ENCODE measurements at places on chromosomes 1 and 21.

DNA sequence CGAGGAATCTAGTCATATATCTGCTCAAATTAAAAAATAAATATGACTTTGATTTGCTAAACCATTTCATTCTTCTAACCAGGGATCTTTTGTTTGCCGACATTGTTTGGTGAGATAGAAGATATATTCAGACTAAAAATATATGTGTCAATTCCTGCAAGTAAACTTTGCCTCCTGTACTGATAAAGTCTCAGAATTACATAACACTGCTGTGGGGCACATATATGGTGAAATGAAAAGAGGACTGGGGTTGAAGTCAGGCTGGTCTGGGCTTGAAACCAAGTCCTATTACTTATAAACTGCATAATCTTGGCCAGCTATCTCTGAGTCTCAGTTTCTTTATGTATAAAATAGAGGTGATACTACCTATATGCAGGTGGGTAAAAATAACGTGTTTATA is 9.8 kb downstream of the SCMH1 start:
- no peak for DNase-seq

DNA sequence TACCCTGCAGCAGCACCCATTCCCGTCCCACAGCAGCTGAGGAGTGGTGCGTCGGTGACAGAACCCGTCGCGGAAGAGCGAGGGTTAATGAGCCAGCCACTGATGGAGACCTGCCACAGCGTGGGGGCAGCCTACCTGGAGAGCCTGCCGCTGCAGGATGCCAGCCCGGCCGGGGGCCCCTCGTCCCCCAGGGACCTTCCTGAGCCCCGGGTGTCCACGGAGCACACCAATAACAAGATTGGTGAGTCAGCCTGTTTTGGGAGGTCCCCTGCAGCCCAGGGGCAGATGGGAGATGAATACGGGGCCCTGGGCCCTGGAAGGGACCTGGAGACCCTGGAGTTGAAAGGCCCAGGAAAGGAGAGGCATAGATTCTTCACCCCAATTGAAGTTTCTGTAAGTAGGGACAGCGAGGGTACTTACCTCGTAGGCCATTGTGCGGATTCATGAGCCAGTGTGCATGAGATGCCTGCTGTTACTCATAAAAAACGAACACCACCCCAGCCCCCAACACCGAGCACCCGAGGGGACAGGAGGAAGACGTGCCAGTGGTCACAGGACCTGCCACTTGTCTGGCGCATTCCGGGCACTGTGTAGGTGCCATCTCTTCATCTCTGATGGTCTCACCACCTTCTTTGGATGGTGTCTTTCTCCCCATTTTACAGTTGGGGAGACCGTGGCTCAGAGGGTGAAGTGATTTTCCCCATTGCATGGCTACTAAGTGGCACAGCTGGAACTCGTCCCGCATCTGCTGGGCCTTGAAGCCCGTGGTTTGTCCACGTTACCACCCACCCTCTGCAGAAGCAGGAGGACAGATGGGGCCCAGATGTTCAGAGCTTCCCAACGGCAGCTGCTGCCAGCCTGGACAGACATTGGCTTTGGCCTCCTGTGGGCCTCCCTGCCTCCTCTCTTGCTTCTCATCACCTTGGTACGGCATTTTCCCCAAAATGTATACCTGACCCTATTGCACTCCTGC is 28.3 kb upstream of the TNFRSF1B start:
- DNase-seq = no peak

- no peak for DNase-seq
Measured at GRCh38 chr1:85358702-85359438, 82.4 kb upstream of the BCL10 start.

DNA sequence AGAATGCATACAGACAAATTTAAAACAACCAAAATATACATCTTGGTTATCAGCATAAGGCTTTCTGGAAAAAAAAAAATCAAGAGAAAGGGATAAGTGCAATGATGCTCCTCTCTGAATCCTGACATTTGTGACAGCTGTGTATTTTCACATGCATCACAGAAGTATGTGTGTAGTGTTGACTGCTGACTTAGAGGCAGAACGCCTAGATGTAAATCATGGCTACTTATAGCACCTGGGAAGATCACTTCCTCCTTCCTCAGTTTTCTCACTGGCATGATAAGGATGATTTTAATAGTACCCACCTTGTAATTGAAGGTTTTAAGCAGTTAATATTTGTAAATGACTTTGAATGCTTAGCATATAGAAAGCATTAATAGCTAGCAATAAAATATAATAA is 112.5 kb downstream of the MRPL39 start:
- DNase-seq = no peak

DNA sequence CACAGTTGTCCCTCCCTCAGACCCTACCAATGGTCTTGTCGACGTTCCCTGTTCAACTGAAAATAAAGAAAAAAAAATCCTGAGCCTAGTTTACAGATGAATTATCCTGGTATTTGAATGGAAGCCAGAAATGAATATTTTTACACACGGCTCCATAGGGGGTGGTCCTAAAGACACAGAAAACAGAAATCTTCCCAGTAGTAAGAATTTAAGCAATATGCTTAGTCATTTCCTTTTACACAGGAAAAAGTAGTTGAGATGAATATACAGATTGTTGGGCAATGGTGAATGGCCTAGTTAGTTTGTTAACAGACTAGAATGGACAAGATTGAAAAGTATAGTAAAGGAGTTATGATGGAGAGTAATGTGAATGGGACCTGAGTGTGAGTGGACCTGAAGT is 67.4 kb downstream of the RGS18 start:
- no peak for DNase-seq

DNA sequence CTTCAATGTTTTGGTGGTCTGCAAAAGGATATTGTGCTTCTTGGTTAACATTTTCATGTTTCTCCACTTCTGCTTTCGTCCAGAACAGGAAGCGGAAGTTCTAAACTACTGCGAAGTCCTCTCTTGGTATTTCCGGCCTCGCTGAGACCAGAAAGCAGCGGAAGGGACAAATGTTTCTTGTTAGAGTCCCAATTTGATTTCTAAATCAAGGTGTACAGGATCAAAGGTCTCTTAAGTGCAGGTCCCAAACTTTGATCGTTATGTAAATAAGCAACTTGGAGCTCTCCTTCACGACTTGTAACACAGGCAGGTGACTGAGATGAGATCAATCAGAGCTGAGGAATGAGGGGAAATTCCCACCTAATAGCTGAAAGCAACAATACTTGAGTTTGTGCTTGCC is 40.1 kb upstream of the HMCN1 start:
- DNase-seq = peak; percentile 31

- DNase-seq = no peak
Measured at GRCh38 chr21:41180752-41181151, 12.8 kb downstream of the BACE2 start.

GRCh38 chr21:37869661-37870060 is 46.6 kb downstream of the KCNJ6 start:
- no peak for DNase-seq

DNA sequence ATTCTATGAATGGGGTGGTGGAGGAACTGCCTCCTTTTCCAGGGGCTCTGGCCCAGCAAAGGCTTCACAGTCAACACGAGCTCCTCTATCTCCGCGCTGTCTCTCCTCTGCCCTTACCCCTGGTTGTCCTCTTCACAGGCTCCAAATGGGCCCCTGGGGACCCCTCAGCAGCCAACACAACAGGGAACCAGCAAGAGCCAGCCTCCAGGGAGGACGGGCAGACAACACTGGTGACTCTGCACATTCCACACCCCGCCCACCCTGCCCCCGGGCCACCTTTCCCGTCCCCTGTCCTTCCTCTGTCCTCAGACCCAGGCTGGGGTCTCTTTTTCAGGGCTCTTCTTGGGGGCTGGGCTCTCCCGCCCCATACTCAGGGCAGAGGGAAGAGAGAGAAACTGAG is 17.5 kb upstream of the ETV3 start:
- no peak for DNase-seq

DNA sequence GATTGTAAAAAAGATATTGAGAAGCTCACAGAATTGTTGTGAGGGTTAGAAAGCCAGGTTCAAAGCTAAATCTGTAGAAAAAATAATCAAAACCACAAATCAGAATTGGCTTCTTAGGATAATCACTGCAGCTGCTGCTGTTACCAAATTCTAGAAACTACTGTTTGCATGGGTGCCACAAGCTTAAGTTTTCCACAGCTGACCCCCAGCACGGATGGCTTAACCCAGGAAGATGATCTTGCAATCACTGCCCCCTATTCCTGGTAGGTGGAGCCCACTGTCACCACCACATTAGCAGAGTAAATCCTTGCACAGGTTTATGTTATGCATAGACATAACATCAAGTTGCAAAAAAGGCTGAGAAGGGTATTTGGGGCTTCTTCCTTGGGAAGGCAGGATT is 877.8 kb upstream of the ADGRL2 start:
- DNase-seq = no peak

GRCh38 chr1:21237446-21238088 is 52.7 kb downstream of the ECE1 start:
- DNase-seq = no peak

DNA sequence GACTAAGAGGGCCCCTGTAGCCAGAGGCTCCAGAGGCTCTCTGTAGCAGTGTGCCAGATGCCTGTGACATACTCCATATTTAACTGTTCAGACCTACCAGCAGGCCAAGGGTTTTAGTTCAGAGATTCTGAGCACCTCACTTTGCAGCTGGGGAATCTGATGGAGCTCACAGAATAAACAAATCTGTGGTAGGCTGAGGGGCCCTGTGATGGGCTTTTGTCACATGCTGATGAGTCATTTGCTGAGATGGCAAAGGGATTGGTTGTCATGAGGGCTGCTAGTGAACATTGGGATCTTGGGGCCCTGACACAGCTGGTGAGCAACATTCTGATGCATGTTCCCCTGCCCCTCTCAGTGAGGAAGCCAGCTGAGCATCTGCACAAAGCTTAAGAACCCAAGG is 482.2 kb downstream of the CAMTA1 start:
- DNase-seq = no peak

DNA sequence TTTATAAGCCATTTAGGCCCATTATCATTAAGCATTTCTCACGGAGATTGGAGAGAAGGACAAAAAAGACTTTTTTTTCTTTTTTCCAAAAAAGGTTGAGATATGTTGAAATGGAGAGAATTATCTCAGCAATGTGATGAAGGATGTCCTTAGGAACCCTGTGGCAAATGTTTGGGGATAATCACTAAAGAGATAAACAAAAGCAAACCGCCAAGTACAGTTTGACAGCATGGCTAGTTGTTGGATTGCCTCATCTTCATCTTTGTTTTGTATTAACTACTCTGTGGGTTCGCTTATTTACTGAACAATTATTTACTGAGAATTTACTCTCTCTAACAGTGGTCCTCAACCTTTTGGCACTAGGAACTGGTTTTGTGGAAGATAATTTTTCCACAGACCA is 97.4 kb upstream of the HP1BP3 start:
- DNase-seq = no peak

GRCh38 chr21:36320421-36321324 is 676 bp downstream of the MORC3 start:
- DNase-seq = peak; percentile 59

GRCh38 chr1:152577168-152577567 is 3.1 kb downstream of the LCE3D start:
- DNase-seq = no peak

- DNase-seq = no peak
Measured at GRCh38 chr1:49351768-49352167, 575.1 kb upstream of the BEND5 start.

- DNase-seq = no peak
Measured at GRCh38 chr1:9194024-9194423, 40.5 kb upstream of the H6PD start.

GRCh38 chr1:170510163-170510562 is 21.8 kb upstream of the GORAB start:
- no peak for DNase-seq

GRCh38 chr21:42652527-42653230 is 742 bp upstream of the PDE9A start:
- peak; percentile 70 for DNase-seq

DNA sequence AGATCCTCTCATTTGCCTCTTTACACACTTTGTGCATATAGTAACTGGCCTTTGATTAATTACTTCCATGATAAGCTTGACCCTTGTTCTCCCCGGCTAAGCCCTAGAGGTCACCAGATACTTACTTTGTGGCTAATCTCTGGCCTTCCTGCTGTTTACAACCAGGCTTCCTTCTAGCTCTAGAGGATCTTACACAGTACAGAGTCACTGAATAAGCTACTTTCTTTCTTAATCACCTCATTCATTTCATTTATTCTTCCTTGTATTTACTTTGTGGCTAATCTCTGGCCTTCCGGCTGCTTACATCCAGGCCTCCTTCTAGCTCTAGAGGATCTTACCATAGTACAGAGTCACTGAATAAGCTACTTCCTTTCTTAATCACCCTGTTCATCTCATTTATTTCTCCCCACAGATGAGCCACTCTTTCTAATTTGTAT is 144.3 kb upstream of the C1orf21 start:
- no peak for DNase-seq

GRCh38 chr1:246638941-246639655 is 72.8 kb downstream of the CNST start:
- no peak for DNase-seq

GRCh38 chr21:30227633-30228404 is 11.9 kb upstream of the CLDN8 start:
- DNase-seq = no peak

DNA sequence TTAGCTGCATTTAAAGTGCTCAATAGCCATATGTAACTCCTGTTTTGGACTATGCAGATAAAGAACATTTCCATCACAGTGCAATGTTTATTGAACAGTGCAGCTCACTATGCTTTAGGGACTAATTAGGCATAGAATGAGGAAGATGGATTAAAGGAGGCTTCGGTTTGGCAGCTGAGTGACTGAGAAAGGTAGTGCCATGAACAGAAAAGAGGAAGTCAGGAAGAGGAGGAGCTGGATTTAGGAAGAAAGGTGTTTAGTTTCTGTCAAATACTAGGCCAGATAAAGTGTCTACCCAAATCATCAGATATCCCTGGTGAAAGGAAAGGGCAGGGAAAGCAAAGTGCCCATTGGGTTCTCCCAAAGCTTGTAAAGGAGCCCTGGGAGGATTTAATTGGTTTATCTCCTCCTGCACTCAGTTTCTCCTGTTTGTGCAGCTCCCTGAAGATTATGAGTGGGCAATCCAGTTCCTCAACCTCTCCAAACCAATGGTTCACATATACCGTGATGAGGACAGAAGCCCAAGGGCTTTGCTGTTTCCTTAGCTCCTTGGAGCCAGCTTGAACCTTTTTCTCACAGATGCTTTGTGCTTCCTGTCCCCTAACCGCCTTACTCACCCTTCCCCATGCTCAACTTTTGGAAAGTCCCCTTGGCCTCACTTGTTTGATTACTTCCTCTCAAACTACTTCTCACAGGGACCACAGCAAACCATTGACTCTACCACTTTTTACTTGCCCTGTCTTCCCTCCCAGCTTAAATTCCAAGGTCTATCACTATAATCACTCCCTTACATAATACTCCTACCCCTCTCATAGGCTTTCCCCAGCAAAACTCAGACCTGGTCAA is 3.5 kb upstream of the RAP1A start:
- DNase-seq = no peak

GRCh38 chr1:207965392-207966387 is 54.8 kb upstream of the CD34 start:
- DNase-seq = no peak

- no peak for DNase-seq
Measured at GRCh38 chr1:6347641-6348487, 45.7 kb downstream of the ACOT7 start.

GRCh38 chr1:246549665-246550064 is 16.4 kb downstream of the TFB2M start:
- DNase-seq = no peak

- peak; percentile 74 for DNase-seq
Measured at GRCh38 chr1:21607549-21608529, 61.3 kb downstream of the RAP1GAP start.

GRCh38 chr1:27956761-27957160 is 3.0 kb upstream of the XKR8 start:
- no peak for DNase-seq

- DNase-seq = no peak
Measured at GRCh38 chr1:41236781-41237180, 5.3 kb downstream of the SCMH1 start.

- no peak for DNase-seq
Measured at GRCh38 chr21:17128132-17128531, 384.7 kb upstream of the CXADR start.

Data from renal pelvis (tissue), 12 donors.